ENCODE measurements at places on chromosomes 6 and 20.
A peak's percentile ranks its signal among the peaks of the same experiment; 100 is the strongest.

- DNase-seq = no peak
These were observed 3.7 kb downstream of the RPS6KA2 start for GRCh38 chr6:166623318-166623717.

DNA sequence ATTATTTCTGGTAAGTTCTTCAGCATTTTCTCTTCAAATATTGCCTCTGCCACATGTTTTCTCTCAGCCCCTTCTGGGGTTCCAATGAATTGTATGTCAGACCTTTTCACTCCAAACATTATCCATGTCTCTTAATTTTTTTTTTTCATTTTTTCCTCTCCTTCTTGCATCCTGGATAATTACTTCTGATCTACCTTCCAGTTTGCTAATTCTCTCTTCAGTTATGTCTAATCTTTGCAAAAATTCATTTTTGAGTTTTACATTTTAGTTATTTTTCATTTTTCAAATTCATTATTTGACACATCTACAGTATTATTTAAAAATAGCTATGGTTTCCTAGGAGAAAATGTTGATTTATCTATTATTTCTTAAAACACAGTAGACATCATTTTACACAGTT lies 271.7 kb downstream of the TFAP2B start:
- no peak for DNase-seq

- no peak for DNase-seq
These were observed 26.8 kb upstream of the UBE2J1 start for GRCh38 chr6:89379281-89379680.

GRCh38 chr6:8086755-8087306 lies 15.5 kb downstream of the EEF1E1 start:
- DNase-seq = no peak

DNA sequence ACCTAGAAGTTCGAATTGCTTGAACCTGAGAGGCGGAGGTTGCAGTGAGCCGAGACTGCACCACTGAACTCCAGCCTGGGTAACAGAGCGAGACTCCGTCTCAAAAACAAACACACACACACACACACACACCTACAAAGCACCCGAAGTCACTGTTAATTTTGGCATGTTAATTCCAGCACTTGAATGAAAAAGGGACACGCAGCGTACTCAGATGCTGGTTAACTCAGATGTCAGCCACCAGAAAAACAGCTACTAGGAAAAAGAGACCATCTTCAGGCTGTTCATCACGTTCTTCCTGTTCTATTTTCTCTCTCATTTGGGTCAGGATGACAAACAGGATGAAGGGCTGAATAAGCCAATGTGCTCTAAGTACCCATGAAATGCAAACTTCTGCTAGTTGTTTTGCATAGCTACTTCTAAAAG lies 46.9 kb downstream of the BLOC1S5 start:
- no peak for DNase-seq

- no peak for DNase-seq
These were observed 11.0 kb downstream of the DUSP22 start for GRCh38 chr6:303263-303662.

- no peak for DNase-seq
These were observed 10.5 kb downstream of the THBS2 start for GRCh38 chr6:169243186-169243585.

DNA sequence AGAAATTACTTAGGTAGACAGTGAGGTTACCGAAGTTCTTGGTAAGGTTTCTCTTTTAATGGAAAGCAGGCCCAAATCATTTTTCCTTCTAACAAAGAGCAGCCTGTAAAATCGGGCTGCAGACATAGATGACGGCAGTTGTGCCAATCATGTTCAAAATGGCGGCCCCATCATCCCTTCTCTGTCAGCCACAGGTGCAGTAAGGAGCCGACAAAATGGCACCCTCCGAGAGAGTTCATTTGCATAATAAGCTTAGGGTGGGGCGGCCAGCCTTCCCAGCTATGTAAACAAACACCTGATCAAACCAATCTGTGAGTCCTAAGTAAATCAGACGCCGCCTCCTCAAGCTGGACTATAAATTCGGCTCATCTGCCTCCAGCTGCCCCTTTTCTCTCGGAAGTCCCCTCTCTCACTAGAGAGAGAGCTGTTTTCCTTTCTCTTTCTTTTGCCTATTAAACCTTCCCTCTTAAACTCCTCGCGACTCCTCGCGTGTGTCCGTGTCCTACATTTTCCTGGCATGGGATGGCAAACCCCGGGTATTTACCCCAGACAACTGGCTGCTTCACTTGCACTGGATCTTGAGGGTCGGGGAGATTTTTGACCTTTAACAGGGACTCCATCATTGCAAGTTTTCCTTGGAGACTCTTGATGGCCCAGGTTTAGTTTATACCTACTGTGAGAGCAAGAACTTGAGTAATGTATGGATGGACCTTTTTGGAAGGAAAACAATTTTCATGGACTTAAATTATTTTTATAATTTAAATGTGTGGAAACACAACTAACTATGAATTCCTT lies 8.9 kb upstream of the DDR1 start:
- DNase-seq = no peak

DNA sequence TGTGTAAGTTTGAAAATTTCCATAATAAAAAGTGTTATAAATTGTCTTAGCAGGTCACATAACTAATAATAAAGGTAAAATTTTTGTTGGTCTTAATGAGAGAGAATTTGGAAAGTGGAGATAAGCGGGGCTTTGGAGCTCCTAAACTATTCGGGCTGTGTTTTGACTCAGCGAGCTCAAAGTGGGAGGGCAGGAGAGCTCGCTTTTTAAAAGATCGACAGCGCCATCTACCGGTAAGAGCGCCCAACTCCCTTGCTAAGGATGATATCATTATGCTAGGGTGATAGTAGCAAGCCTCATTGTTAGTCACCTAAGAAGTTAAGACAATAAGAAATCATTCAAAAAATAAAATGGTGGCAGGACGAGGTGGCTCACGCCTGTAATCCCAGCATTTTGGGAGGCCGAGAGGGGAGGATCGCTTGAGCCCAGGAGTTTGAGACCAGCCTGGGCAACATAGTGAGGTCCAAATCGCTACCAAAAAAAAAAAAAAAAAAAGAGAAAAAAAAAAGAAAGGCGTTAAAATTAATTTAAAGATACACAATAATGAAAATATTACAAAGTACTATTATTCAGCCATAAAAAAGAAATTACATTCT lies 24.8 kb downstream of the C6orf15 start:
- peak; percentile 84 for DNase-seq

DNA sequence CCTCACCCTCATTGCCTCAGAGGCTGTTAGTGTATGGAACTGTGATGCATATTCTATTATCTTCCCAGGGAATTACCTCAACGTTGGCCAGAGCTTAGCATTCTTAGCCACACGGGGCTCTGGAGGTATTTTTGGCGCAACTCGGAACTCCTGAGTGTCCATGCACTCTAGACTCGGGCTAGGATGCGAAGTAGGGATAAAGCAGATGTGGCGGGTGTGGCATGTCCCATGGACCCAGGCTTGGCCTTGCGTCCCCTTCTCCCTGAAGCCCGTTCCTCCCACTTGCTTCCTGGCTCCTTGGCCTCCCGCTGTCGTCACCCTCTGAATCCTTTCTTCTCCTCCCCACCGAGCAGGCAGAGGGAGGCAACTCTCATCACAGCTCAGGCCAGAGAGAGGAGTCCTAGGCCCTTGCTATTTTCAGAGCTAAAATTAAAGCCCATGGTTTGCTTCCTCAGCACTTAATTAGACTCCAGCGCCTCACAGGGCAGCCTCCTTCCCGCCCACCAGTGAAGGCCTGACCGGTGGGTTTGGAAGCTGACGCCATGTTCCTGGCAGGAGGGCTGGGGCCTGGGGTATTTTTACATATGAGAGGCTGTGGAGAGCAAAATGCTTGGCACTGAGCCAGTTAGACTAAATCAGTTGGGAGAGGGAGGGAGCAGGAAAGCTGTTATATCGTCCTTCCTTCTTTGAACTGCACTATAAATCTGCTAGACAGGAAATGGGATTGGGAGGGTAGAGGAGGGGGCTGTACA lies 138.7 kb downstream of the FOXO3 start:
- no peak for DNase-seq

DNA sequence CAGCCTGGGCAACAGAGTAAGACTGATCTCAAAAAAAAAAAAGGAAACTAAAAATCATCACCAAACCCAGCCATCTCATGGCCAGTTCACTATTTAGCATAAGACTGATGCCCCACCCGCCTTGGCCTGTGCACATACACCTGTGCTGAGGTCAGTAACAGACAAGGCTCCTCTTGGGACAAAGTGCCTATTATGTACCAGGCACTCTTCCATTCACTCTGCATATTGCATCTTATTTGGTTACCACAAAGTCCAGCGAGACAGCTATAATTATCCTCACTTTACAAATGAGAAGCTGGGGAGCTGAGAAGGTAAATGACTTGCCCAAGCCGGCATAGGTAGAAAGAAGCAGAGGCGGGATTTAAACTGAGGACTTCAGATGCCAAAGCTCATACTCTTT lies 3.8 kb downstream of the PTPRT start:
- no peak for DNase-seq

GRCh38 chr6:103177791-103178190 lies 1681.9 kb downstream of the HACE1 start:
- no peak for DNase-seq

DNA sequence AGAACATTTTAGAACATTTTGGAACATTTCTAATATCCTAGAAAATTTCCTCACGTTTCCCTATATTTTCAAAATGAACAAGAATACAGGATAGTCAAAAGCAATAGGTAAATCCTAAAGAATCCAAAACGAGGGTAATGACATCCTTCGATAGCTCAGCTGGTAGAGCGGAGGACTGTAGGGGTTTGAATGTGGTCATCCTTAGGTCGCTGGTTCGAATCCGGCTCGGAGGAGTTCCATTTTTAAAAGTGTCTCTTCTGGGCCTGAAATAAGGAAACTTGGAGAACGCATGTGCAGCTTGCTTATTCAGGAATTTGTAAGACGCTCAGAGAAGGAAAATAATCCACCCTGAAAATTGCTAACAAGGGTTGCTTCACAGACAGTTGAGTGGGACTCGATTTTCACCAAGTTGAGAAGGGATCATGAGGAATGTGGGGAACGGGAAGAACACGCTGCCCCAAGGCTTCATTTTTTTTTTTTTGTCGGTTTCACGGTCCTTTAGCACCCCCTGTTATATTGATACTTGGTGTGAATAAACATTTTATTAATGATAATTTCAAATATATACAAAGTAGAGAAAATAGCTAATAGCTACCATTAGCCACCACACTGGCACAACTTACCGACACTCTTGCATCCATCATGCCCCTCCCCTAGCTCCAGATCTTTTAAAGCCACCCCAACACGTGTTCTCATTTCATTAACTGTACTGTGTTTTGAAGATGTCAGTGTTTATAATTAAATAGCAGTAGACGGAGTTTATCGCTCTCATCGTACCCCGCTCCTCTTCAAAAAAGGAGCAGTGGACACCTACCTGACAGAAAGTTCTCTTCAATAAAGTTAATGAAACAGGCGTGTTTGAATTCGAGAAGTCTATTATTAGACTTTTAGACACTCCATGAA lies 1.8 kb upstream of the ABT1 start:
- DNase-seq = no peak

GRCh38 chr6:131367206-131367873 lies 205.7 kb upstream of the ARG1 start:
- no peak for DNase-seq

GRCh38 chr6:24228681-24229255 lies 102.8 kb downstream of the NRSN1 start:
- DNase-seq = no peak

DNA sequence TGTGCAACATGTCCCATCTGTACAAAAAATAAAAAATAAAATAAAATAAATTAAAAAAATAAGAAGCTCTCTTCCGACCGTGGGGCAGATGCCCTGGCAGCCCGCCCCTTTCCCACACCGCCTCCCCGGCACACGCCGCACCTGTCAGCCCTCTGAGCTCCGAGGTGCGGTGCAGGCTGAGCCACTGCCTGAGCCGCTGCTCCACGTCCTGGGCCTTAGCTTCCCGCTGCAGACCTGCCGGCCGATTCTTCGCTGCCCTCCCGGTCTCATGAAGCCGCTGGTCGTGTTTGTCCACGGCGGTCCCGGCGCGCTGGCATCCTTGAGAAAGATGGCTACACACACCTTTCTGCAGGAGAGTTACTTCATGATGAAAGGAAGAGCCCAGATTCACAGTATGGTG lies 10.7 kb upstream of the CLPSL2 start:
- DNase-seq = no peak

GRCh38 chr6:145453376-145453775 lies 281.9 kb downstream of the EPM2A start:
- DNase-seq = no peak

GRCh38 chr20:36435124-36435523 lies 106.2 kb upstream of the MYL9 start:
- no peak for DNase-seq

DNA sequence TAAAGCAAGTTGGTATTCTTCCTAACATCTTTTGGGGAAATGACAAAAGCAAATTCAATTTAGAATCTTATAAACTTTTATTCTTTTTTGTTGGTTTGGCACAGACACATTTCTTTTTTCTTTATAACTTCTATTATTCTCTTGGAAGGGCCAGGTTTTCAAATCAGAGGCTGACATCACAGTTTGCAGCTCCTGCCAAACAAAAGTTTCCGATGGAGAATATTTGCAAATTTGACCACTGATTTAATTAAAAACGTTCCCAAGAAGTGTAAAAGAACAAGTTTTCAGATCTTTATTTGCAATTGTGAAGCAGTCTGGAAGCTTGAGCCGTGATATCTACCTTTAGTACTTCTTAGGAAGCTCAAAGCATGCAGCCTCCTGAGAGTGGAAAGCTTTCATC lies 53.8 kb upstream of the CD83 start:
- no peak for DNase-seq

- DNase-seq = no peak
These were observed 159.2 kb downstream of the SYCP2 start for GRCh38 chr20:59774204-59774641.

- no peak for DNase-seq
These were observed 9.9 kb downstream of the GRIK2 start for GRCh38 chr6:101403216-101403945.

- no peak for DNase-seq
These were observed 403.0 kb upstream of the SPTLC3 start for GRCh38 chr20:12605751-12606150.

GRCh38 chr6:151763938-151764680 lies 43.4 kb upstream of the ESR1 start:
- peak; percentile 82 for DNase-seq

GRCh38 chr6:40011844-40012243 lies 77.6 kb upstream of the MOCS1 start:
- no peak for DNase-seq

DNA sequence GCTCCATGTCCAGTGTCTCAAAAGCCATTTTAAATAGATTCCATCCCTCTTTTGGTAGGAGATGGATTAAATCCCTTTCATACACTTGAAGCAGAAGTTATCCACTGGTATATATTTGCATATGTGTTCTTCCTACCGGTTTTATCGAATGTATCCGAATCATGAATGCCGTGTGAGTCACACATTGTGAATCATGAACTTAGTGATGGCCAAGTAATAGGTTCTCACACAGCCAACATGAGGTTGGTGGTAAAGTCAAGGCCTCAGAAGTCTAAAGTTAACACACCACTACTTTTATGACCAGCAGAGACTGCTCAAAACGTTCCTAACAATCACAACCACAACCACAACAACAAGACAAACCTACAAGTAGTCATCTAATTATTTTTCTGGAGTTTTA lies 345.5 kb downstream of the THBS2 start:
- peak; percentile 50 for DNase-seq

Measured in AG08396 (cell line).